ENCODE measurements at places on chromosomes 11 and 22. TPM values are rescaled to one million over a fixed set of nuclear protein-coding genes. Genes with fewer than 3 reads are reported as not detected.

DNA sequence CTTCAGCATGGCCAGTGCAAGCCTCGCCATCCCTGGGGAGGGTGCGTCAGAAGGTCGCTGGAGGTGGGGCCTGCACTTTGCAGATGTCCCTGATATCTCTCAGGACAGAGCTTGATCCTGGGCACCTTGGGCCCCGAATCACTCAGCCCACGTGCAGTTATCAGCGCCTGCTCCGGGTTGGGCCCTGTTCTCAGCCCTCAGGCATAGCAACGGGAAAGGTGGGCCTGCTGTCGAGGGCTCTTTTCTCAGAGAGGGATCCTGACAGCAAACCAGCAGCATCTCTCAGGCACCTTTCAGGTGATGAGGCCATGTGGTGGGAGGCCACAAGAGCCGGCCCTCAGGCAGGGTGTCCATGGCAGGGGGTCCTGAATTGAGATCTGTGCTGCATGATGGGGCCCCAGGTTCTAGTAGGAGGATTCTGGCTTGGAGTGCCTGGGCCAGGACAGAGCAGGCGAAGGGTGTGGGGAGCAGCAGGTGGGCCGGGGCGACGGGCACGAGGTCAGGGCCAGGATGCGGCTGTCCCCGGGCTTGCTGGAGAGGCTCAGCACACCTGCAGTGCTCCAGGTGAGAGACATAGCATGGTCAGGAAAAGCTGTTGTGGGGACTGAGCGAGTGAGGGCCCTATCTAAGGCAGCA is 280.5 kb downstream of the TBC1D22A start:
- H3K4me3 ChIP-seq = no peak overlapping the region
- no peaks in the 10 kb centered on the region for H3K36me3 ChIP-seq
- H3K27ac ChIP-seq = no peak overlapping the region
- no peaks in the 10 kb centered on the region for H3K4me1 ChIP-seq
- DNase-seq = no peak

- no peaks in the 10 kb centered on the region for H3K36me3 ChIP-seq
- no peak for DNase-seq
- H3K27ac ChIP-seq = no peak overlapping the region
- no peaks in the 10 kb centered on the region for H3K27me3 ChIP-seq
These were observed 6.9 kb upstream of the CHORDC1 start for GRCh38 chr11:90229791-90230190.

DNA sequence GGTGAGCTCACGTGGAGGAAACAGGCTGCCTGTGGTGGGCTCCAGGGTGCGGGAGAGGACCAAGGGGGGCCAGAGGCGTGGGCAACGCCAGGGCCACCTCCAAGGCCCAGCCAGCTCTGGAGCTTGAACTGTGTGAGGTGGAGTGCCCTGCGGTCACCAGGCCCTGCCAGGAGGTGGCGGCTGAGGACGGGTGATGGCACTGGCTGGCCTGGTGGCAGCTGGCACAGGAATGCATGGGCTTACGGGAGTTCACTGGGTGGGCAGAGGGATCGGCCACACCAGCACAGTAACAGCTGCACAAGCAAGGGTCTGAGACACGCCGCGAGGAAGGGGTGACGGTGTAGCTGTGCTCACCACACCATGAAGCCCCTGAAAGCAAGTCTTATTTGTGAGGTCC is 15.8 kb downstream of the TOLLIP start:
- H3K27ac ChIP-seq = no peak overlapping the region
- DNase-seq = no peak
- H3K27me3 ChIP-seq = no peaks in the 10 kb centered on the region
- H3K4me3 ChIP-seq = no peak overlapping the region
- no peaks in the 10 kb centered on the region for H3K36me3 ChIP-seq
- H3K4me1 ChIP-seq = no peaks in the 10 kb centered on the region

DNA sequence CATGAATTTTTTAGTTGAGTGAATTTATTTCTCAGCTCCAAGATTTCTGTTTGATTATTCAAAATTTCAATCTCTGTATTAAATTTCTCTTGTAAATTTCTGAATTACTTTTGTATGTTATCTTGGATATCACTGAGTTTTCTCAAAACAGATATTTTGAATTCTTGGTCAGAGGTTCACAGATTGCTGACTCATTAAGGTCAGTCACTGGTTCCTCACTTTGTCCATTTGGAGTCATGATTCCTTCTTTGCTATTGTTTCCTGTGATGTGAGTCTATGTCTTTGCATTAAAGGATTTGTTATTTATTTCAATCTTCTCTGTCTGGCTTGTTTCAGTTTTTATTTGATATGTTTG is 10.2 kb upstream of the IL17RA start:
- H3K4me1 ChIP-seq = no peaks in the 10 kb centered on the region
- no peak overlapping the region for H3K27ac ChIP-seq
- H3K36me3 ChIP-seq = no peaks in the 10 kb centered on the region
- no peak for DNase-seq

DNA sequence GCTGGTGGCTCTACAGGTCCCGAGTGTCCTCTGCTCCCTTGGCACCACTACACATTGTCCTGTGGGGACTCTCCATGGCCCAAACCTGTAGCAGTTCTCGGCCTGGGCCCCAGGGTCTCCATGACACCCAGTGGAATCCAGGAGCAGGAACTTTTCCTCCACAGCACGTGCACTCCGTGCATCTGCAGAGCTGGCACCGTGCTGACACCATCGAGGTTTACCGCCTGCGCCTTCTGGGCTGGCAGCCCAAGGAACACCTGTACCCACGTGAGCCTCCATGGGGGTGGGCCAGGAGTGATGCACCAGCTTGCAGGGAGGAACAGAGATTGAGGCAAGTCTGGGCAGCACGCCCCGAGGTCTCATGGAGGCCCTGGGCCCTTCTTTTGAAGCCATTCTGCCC is 25.2 kb downstream of the TSPAN32 start:
- no peaks in the 10 kb centered on the region for H3K36me3 ChIP-seq
- no peaks in the 10 kb centered on the region for H3K27me3 ChIP-seq
- no peak overlapping the region for H3K27ac ChIP-seq

DNA sequence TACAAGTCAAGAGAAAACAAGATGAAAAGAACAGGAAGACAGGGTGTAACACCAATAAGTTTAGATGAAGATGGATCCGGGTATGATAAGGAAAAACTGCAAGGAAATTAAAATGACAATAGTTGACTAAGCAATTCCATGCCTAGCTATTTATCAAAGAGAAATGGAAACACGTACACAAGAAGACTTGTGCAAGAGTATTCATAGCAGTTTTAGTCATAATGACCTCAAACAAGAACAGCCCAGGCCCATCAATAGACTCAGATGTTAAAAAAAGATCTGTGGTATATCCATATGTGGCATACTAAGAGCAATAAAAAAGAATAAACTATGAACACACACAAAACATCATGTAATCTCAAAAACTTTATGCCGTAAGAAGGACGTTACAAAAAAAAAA is 33.2 kb downstream of the SLC5A12 start:
- H3K4me3 ChIP-seq = no peak overlapping the region
- H3K27ac ChIP-seq = no peak overlapping the region
- no peaks in the 10 kb centered on the region for H3K36me3 ChIP-seq
- DNase-seq = no peak
- H3K27me3 ChIP-seq = no peaks in the 10 kb centered on the region
- no peaks in the 10 kb centered on the region for H3K4me1 ChIP-seq

DNA sequence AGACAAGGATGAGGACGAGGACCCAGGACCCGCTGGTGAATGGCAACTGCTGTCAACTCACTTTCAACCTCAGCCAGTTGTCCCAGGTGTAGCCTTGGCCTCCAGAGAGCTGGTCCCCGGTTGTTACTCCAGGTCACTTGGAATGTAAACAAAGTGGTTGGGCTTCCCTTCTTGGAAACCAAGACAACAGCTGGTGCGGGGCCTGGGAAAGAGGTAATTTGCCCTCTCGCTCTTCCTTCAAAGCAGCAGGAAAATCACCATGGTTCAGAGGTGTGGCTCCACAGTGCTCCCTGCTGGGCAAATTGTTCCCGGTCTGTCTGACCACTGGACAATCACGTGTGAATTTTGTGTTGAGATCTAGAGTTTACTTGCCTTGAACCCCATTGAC is 15.0 kb downstream of the SLC1A2 start:
- no peaks in the 10 kb centered on the region for H3K36me3 ChIP-seq
- H3K27me3 ChIP-seq = no peaks in the 10 kb centered on the region
- peak; percentile 66 for DNase-seq
- peaks cover 5% of the 10 kb centered on the region for H3K4me1 ChIP-seq
- no peak overlapping the region for H3K27ac ChIP-seq
- no peak overlapping the region for H3K4me3 ChIP-seq

- H3K4me1 ChIP-seq = no peaks in the 10 kb centered on the region
- H3K4me3 ChIP-seq = no peak overlapping the region
- DNase-seq = no peak
- no peak overlapping the region for H3K27ac ChIP-seq
These were observed 43.1 kb downstream of the NFAM1 start for GRCh38 chr22:42389143-42389542.

DNA sequence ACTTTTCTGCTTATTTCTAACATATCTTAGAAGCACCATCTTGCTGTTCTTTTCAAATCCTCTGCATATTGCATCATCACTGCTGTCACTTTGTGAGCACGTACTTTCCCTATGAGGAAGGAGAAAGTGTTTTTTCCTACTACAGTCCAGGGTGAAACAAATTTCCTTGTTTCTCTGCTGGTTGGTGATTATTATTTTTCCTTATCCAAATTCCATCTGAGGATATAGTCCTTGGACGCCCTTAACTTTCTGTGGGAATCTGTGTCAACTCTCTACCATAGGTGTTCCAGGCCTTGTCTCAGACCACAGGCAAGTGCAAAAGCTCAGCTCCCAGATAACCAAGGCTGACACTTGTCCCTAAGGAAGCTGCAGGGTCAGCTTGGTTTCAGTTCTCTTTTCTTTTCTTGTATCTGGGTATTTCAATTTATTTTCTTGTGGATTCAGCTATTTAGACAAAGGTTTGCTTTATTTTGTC is 29.4 kb upstream of the LYVE1 start:
- no peak for DNase-seq
- no peaks in the 10 kb centered on the region for H3K4me1 ChIP-seq
- H3K36me3 ChIP-seq = no peaks in the 10 kb centered on the region
- H3K4me3 ChIP-seq = no peak overlapping the region
- H3K27ac ChIP-seq = no peak overlapping the region

DNA sequence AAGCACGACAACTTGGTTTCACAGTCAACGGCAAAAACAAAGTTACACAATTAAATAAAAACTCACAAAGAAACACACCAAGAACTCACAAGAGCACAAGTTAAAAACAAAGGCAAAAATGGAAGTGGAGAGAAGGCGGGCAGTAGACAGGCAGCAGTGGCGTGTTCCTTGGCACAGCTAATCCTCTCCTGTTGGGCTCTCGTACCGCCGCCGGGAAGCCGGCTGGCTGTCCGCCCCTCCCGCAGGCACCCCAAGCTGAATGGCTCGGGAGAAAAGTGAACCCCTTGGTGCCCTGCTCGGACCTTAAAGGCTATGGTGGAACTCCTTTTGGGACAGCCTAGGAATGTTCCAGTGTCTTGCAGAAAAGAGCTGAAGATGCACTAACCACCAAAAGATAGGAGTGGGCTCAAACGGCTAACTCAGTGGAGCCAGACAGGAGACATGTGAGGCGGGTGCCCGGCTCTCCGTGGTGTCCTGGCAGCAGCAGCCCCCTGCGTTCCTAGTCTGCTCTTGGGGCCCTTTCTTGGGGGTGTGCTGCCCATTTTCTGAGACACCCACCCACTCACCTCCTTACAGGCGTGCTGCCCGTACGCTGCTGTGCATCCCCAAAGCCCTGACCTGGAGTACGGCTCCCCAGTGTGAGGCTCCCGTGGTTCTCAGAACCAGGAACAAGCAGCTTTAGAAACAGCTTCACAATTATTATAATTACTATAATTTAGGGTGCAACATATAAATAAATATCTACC is 86.1 kb upstream of the BID start:
- no peaks in the 10 kb centered on the region for H3K4me1 ChIP-seq
- no peaks in the 10 kb centered on the region for H3K27me3 ChIP-seq
- no peak overlapping the region for H3K4me3 ChIP-seq
- no peak overlapping the region for H3K27ac ChIP-seq
- H3K36me3 ChIP-seq = no peaks in the 10 kb centered on the region

DNA sequence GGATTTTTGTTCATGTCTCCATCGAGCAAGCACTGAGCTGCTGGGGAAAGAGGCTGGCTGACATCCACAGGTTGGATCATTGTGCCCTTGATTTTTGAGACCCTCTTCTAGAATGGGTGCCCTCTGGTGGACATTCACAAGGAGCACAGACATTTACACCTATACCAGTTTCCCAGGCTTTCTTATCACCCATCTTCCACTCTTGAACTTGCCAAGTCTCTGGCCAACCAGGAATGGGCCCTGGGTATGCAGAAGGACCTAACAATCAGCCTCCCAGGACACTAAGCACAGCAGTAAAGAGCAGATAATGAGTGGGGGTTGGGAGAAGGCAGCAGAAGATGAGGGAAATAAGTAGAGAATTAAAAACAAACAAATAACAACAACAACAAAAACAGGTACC is 5.7 kb upstream of the INTS4 start:
- no peaks in the 10 kb centered on the region for H3K36me3 ChIP-seq
- H3K27me3 ChIP-seq = peaks cover 5% of the 10 kb centered on the region
- H3K4me1 ChIP-seq = no peaks in the 10 kb centered on the region
- H3K4me3 ChIP-seq = no peak overlapping the region

DNA sequence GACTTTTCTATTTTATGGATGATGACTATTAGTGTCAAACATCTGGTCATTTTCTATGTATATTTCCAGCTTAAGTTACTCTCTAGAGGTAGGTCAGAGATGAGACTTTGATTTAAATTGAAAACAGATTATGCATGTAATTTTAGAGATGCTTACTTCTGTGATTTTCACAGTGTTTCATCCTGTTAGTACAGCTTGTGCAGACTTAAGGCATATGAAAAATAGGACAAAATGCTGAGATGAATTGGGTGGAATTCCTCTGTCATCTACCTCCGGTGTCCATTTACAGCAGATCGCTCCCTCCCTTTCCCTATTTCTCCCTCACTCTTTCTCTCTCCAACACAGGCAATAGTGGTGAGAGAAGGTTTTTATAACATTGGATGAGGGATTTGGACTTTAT is 14.1 kb downstream of the JAM3 start:
- no peaks in the 10 kb centered on the region for H3K4me1 ChIP-seq
- DNase-seq = no peak
- no peaks in the 10 kb centered on the region for H3K36me3 ChIP-seq
- no peak overlapping the region for H3K4me3 ChIP-seq

GRCh38 chr11:129280027-129280811 is 88.1 kb upstream of the ARHGAP32 start:
- H3K27me3 ChIP-seq = peaks cover 27% of the 10 kb centered on the region
- peaks cover 13% of the 10 kb centered on the region for H3K4me1 ChIP-seq
- H3K27ac ChIP-seq = no peak overlapping the region

- peak overlapping the region; percentile 10 for H3K4me3 ChIP-seq
- H3K27ac ChIP-seq = no peak overlapping the region
- no peaks in the 10 kb centered on the region for H3K27me3 ChIP-seq
- peaks cover 25% of the 10 kb centered on the region for H3K4me1 ChIP-seq
- DNase-seq = peak; percentile 42
These were observed 43.2 kb upstream of the BLID start for GRCh38 chr11:122159173-122159721.

The MARK2 gene
- total RNA-seq = 23.0 TPM

The PANX3 gene
- not detected for total RNA-seq

The PDE2A gene
- total RNA-seq = 0.11 TPM

Data from neural progenitor cell (in vitro differentiated cells).